Small intestine (tissue), 16 donors: ENCODE measurements at places on chromosomes 4 and X. TPM values are rescaled to one million over a fixed set of nuclear protein-coding genes. Genes with fewer than 3 reads are reported as not detected.

Gene SYAP1
- polyA plus RNA-seq: 17.6 TPM

Gene TSPAN7
- polyA plus RNA-seq: 53.6 TPM

Gene CTAG2
- polyA plus RNA-seq: 7.8 TPM

Gene PSAPL1
- polyA plus RNA-seq: 0.58 TPM

Gene RAB33A
- polyA plus RNA-seq: 0.79 TPM

Gene HMGB2
- polyA plus RNA-seq: 274 TPM

Gene MAGEA2
- polyA plus RNA-seq: not detected

Gene NLRP2B
- polyA plus RNA-seq: not detected

GRCh38 chrX:40247848-40248622 lies 150.3 kb upstream of the BCOR start:
- no peaks in the 10 kb centered on the region for H3K4me1 ChIP-seq
- H3K27me3 ChIP-seq: no peaks in the 10 kb centered on the region
- H3K4me3 ChIP-seq: no peak overlapping the region
- H3K27ac ChIP-seq: no peak overlapping the region

DNA sequence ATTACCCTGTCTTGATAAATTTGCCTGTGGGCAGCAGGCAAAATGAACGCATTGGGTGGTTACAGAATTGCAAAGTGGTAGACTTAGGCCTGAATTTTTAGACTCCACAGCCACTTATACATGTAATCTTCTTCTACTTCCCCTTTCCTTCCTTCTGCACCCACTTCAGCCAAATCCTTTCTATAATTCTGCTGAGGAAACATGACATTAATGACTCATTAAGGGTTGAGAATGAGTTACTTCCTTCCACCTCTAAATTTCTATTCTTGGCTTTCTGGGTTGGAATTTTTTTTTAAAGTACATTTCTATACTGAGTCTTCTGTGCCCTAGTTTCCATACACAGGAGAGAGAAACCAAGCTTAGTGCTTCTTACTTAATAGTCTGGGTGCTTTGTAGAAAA lies 10.1 kb downstream of the PAPSS1 start:
- H3K4me1 ChIP-seq: no peaks in the 10 kb centered on the region
- H3K27me3 ChIP-seq: no peaks in the 10 kb centered on the region
- H3K4me3 ChIP-seq: no peak overlapping the region
- no peaks in the 10 kb centered on the region for H3K36me3 ChIP-seq
- H3K27ac ChIP-seq: no peak overlapping the region

GRCh38 chr4:55549888-55550287 lies 3.2 kb upstream of the CLOCK start:
- no peak overlapping the region for H3K4me3 ChIP-seq
- peak; percentile 65 for DNase-seq
- no peak overlapping the region for H3K27ac ChIP-seq
- H3K4me1 ChIP-seq: no peaks in the 10 kb centered on the region
- no peaks in the 10 kb centered on the region for H3K27me3 ChIP-seq
- H3K36me3 ChIP-seq: no peaks in the 10 kb centered on the region

- no peaks in the 10 kb centered on the region for H3K36me3 ChIP-seq
- H3K27me3 ChIP-seq: peaks cover 2% of the 10 kb centered on the region
- H3K4me1 ChIP-seq: no peaks in the 10 kb centered on the region
- DNase-seq: no peak
Measured at GRCh38 chr4:8748236-8748575, 123.4 kb downstream of the HMX1 start.

DNA sequence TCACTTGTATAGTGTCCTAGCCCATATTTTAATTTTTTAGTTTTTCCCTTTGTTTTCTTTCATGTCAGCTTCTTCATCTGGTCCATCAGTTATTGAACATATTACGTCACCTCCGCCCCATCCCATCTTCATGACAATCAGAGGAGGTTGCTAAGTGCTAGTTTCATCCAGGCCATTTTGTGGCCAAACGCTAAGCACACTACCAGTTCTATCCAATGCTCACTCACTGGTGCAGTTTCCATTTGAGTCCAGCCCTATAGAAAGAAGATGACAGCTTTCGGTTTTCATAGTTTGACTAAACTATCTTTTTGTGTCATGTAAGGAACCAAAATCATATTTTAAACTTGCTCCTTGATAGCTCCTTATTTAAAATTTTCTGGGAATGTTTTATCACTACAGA lies 304.2 kb downstream of the TENM3 start:
- no peaks in the 10 kb centered on the region for H3K36me3 ChIP-seq
- no peak for DNase-seq
- no peak overlapping the region for H3K27ac ChIP-seq
- H3K27me3 ChIP-seq: no peaks in the 10 kb centered on the region
- no peak overlapping the region for H3K4me3 ChIP-seq

DNA sequence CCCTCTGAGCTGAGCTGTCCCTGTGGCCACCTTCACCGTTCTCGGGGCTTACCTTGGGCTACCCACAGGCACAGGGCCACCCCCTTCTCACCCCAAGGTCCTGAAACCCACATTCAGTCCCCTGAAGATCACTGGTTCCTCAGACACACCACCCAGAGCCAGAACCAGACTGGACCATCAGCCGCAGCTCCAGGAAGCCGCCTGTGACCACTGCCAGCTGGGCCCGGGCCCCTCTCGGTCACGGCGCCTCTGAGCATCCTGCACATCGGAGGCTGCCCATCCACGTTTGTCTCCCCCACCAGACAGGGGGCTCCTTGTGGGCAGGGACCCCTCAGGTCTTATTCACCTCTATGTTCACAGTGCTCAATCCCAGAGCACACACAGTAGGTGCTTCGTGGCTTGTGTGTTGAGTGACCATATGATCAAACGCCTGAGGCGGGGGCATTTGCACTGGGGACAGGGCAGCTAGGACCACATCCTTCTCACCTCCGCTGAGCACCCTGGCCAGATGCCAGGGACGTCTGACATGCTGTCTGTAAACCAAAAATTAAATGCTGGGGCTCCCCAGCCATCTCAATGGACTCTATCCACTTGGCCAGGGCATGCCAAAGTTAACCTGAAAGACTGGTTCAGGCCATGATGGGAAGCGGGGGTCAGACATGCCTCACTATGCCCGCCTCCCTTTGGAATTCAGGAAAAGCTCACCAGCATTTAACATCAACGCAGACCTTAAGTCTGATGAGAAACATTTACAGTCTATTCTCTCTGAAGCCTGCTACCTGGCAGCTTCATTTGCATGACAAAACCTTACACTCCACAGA lies 109.4 kb upstream of the AFAP1 start:
- DNase-seq: no peak
- H3K27me3 ChIP-seq: no peaks in the 10 kb centered on the region
- no peaks in the 10 kb centered on the region for H3K4me1 ChIP-seq
- no peaks in the 10 kb centered on the region for H3K36me3 ChIP-seq

DNA sequence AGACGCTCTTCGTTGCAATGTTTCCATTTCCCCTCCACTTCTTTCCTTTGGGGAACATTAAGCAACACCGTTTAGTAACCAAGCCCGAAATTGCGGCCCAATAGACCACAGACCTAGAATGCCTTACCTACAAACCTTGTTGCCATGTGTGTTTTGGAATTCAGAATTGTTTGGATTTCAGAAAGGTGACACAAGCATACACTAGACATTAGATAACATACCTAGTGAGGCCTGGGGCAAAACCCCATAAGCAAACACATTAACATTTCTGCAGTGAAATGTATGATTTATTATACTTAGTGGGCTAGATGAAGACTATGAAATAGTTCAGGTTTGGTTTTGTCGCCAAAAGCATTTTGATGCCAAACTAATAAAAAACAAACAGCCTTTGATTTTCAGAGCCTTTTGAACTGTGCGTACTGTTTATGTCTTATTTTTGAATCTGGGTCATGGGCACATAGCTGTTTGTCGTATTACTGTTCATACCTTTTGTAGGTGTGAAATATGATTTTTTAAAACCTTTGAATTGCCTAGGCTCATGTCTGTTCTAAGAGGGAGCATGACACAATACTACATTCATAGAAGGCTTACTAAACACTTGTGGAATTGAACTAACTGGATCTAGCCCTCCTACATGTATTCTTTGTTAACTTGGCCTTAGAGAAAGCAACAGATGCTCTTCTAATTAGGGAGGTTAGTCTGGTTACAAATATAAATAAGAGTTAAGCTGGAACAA lies 88.6 kb upstream of the TMEM164 start:
- H3K27me3 ChIP-seq: no peaks in the 10 kb centered on the region
- no peak overlapping the region for H3K27ac ChIP-seq
- H3K4me1 ChIP-seq: no peaks in the 10 kb centered on the region
- H3K4me3 ChIP-seq: no peak overlapping the region
- H3K36me3 ChIP-seq: no peaks in the 10 kb centered on the region
- no peak for DNase-seq

DNA sequence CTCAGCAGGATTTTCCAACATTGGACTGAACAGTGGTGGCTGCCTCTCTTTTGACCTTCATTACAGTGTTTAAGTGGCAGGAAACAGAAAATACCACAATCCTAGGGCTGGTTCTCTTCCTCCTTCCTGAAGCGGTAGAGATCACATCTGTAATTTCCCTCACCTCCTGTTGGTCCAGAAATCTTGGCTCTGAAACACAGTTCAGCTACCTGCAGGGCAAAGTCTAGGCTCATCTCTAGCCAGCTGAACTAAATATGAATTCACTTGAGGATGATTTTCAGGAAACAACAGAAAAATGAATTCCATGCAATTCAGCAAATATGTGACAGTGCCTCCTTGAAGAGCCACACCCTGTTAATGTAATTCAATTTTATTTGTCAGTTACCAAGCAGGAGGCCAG lies 531.9 kb downstream of the INPP4B start:
- peak overlapping the region; percentile 72 for H3K27ac ChIP-seq
- no peaks in the 10 kb centered on the region for H3K4me1 ChIP-seq
- H3K27me3 ChIP-seq: no peaks in the 10 kb centered on the region
- H3K4me3 ChIP-seq: no peak overlapping the region
- DNase-seq: peak; percentile 57
- H3K36me3 ChIP-seq: no peaks in the 10 kb centered on the region

- H3K36me3 ChIP-seq: no peaks in the 10 kb centered on the region
- H3K4me3 ChIP-seq: no peak overlapping the region
- DNase-seq: no peak
- H3K27ac ChIP-seq: no peak overlapping the region
Measured at GRCh38 chrX:69303231-69303630, 138.0 kb upstream of the PJA1 start.

DNA sequence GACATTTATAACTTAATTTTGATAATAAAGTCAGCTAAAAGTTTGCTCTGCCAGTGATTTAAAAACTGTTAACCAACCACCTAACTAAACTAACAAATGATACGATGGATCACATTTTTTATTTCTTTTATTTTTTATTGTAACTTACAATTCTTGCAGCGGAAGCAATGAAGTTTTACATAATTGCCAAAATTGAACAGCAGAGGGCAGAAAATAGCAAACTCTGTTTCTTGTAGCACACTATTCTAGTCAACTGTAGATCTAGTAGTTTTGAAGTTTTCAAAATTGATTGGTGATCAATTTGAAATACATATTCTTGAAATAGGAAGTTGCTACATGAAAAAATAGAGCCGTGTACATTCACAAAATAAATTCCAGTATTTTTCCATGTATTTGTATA lies 2.8 kb upstream of the GRIA2 start:
- no peak overlapping the region for H3K27ac ChIP-seq
- H3K4me1 ChIP-seq: no peaks in the 10 kb centered on the region
- H3K4me3 ChIP-seq: no peak overlapping the region
- H3K36me3 ChIP-seq: no peaks in the 10 kb centered on the region
- H3K27me3 ChIP-seq: peaks cover 31% of the 10 kb centered on the region
- peak; percentile 26 for DNase-seq

- H3K27me3 ChIP-seq: no peaks in the 10 kb centered on the region
- no peak for DNase-seq
- H3K36me3 ChIP-seq: no peaks in the 10 kb centered on the region
- no peaks in the 10 kb centered on the region for H3K4me1 ChIP-seq
Measured at GRCh38 chrX:4844376-4844775, 1130.9 kb upstream of the PRKX start.

- H3K27me3 ChIP-seq: no peaks in the 10 kb centered on the region
- H3K4me3 ChIP-seq: no peak overlapping the region
- H3K27ac ChIP-seq: no peak overlapping the region
- peaks cover 12% of the 10 kb centered on the region for H3K36me3 ChIP-seq
Measured at GRCh38 chr4:77052352-77052751, 23.4 kb downstream of the CCNI start.

GRCh38 chrX:112798736-112799135 lies 41.9 kb downstream of the AMOT start:
- no peak overlapping the region for H3K27ac ChIP-seq
- H3K27me3 ChIP-seq: no peaks in the 10 kb centered on the region
- H3K36me3 ChIP-seq: no peaks in the 10 kb centered on the region
- H3K4me1 ChIP-seq: no peaks in the 10 kb centered on the region

GRCh38 chr4:36207831-36208520 lies 36.3 kb downstream of the ARAP2 start:
- no peak for DNase-seq
- no peak overlapping the region for H3K27ac ChIP-seq
- no peaks in the 10 kb centered on the region for H3K27me3 ChIP-seq
- H3K36me3 ChIP-seq: peaks cover 14% of the 10 kb centered on the region
- no peak overlapping the region for H3K4me3 ChIP-seq
- H3K4me1 ChIP-seq: peaks cover 2% of the 10 kb centered on the region

DNA sequence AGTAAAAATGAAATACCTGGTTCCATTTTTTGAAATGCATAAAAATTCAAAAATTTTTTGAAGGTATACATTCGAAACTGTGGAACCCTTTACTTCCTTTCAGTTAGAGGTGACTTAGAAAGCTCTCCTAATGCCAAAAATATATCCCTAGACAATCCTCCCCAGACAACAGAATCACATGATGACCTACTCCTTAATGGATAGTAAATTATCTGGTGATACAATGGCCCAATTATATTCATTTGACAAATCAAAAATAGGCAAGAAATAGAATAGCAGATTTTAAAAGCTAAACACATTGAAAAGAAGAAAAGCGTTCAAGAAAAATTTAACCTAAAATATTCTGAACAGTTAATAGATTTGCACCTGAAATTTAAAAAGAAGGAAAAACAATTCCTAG lies 3.5 kb upstream of the UGT2A2 start:
- H3K27me3 ChIP-seq: no peaks in the 10 kb centered on the region
- no peak overlapping the region for H3K27ac ChIP-seq
- H3K36me3 ChIP-seq: no peaks in the 10 kb centered on the region
- H3K4me1 ChIP-seq: no peaks in the 10 kb centered on the region
